ENCODE measurements at places on chromosomes 3 and 15. TPM values are rescaled to one million over a fixed set of nuclear protein-coding genes. Genes with fewer than 3 reads are reported as not detected.

Gene SPSB4
- 0.50 TPM for total RNA-seq

DNA sequence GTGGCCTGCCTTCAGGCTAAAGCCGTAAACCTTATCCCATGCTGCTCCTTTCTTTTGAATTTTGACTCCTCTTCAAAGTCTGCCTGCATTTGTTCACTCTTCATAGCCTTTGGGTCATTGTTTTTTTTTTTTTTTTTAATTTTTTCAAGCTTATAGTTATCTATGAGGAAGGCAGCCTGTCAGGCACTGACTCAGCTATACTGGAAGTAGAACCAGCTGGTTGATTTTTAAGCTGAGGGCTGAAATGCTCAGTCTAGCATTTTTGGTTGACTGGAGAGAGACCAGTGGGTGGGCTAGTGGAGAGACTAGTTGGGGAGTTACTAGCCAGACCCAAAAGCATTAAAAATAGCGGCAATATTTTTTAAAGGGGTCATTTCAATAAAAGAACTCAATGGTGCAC is 44.1 kb downstream of the C3orf20 start:
- DNase-seq = no peak

DNA sequence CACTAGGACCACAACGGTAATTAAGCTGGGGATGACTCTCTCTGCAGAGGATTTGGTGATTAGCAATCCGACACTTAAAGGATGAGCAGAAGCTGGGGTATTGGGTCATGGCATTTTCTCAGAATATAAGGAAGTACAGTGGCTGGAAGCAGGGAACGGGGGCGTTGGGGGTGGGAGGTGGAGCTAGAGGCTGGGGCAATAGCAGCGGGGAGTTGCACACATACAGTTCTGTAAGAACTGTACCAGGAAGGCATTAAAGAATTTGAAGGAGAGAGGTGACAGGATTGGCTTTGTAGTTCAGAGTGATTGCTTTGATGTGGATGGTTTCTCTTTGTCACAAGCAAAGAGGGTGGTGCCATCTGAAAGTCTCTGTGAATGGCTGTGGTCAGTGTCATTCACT is 28.2 kb downstream of the PSMD6 start:
- no peak for DNase-seq

GRCh38 chr3:27615555-27615954 is 106.6 kb downstream of the EOMES start:
- no peak for DNase-seq

Gene SLC6A11
- not detected for total RNA-seq

DNA sequence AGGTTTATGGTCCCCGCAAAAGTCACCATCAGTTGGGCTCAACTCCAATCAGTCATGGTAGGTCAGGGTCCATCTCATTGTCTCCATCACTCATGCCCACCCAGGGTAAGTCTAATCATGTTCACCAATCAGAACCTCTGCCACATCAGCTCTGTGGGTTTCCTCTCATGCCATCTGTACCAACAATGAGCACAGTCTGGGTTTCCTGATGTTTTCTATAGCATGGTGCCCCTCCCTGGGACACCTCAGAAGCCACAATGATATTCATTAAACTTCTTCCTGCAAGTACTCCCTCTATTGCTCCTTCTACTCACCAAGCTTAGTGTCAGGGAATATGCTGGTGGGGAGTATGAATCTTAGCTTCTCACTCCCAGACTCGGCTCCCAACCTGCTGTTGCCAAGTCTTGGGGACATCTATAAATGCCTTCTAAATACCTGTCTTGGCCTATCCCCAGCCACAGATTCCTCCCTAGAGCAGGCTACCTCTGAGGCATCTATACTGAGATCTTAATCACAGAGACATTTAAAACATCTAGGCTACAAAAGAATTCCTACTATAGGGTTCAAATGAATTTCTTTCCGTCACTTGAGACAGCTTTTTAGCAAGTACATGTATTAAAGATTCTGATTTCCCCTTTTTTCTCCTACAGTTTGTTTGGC is 5.0 kb upstream of the CCR2 start:
- DNase-seq = no peak

Gene KBTBD13
- total RNA-seq = not detected

- DNase-seq = no peak
Observed at GRCh38 chr3:79651536-79652065, 116.2 kb downstream of the ROBO1 start.

GRCh38 chr3:72265256-72266015 is 480.5 kb upstream of the PROK2 start:
- DNase-seq = no peak

- no peak for DNase-seq
Observed at GRCh38 chr15:56325186-56325585, 40.0 kb upstream of the TEX9 start.

DNA sequence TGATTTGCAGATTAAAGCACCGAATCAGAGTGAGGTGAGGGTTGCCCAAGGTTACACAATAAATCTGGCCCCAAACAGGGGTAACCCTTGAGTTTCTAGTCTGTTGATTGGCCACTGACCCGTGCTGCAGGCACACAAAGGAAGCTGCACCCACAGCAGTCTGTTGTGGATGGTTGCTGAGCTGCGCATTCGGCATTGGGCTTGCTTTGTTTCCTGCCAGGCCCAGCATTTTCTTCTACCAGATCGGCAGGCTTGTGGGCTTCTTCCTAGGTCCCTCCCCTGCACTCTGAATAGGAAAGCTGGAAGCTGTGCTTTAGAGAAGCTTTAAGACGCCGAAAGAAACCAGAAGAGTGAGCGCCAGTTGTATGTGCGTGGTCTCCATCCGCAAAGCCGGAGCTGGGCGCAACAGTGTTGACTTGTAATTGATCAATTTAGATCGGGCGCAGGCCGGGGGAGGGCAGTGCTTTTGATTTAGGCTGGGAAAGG is 12.1 kb downstream of the B3GNT5 start:
- DNase-seq = no peak

DNA sequence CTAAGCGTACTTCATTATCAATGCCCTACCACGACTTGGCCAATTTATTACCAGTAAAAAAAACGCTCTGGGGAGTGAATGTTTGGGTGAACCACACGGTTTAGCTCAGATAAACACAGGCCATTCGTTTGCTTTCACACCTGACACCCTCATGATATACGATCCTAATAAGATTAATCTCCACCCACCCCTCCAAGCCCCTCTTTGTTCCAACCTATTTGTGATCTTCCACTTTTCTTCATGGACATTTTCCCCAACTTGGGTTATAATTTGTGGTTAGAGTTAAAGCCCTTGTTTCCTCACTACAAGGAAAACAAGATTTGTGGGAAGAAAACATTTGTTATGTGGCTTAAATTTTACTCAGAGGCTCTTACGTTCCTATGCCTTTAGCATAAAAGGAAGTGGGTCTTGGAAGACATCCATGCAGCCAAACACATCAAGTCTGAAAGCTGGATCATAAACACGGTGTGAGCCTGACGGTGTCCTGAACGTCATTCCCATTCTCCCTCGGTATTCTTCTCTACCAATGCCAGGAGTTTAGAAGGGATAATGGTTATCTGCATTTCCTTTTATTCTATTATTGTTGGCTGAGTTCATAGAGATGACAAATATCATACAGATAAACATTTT is 518.9 kb downstream of the NR2F2 start:
- DNase-seq = no peak

GRCh38 chr3:57617739-57618138 is 20.6 kb upstream of the ARF4 start:
- no peak for DNase-seq

GRCh38 chr3:78820542-78820941 is 947.3 kb downstream of the ROBO1 start:
- no peak for DNase-seq

DNA sequence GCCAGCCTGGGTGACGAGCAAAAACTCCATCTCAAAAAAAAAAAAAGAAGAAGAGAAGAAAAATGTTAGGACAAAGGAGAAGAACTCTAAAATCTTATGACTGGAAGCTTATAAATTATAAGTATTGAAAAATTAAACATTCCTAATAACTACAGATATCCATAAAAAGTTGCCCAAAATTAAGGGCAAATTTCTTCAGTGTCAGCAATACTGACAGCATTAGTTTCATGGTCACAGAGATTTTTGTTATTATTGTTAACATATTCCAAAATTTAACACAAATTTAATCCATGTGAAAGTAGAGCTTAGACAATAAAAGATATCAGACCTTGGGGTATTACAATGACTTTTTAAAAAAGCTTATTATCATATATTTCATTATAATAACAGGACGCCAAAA is 74.1 kb downstream of the NR2F2 start:
- no peak for DNase-seq

GRCh38 chr15:39801641-39802309 is 19.1 kb upstream of the FSIP1 start:
- DNase-seq = no peak

DNA sequence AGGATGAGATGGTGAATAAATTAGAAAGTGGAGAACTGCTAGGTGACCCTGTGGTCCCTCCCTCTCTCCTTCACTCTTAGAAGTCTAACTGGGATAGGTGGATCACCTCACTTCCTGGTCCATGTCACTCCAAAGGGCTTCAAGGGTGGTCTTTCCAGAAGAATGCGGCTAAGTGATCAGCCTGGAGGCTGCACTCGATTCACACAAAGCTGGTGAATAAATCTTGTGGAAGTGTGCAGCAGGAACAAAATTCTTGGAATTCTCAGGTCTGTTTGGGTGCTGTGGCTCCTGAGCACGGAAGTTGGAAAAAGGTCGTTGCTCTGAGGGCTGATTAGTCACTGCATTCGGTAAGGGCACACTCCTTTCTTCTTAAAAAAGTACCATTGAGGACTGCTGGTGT is 46.3 kb downstream of the GASK1A start:
- no peak for DNase-seq

GRCh38 chr3:171770689-171771620 is 39.3 kb downstream of the PLD1 start:
- no peak for DNase-seq

DNA sequence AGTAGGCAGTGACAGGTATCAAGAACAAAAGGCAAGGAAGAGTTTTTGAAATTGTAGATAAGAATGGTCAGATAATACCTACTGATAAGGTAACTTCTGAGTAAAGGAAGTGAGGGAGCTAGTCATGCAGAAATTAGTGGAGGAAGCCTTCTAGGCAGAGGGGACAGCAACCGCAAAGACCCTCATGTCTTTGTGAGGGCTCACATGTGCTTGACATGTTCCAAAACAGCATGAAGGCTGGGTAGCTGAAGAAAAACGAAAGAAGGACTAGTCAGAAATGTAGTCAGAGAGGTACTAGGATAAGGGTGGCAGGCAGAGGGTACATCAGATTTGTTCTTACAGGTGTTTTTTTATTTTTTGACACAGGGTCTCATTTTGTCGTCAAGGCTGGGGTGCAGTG is 5.3 kb downstream of the SIN3A start:
- no peak for DNase-seq

Gene SHC4
- 1.2 TPM for total RNA-seq

GRCh38 chr3:69941439-69942176 is 57.9 kb upstream of the SAMMSON start:
- DNase-seq = no peak

DNA sequence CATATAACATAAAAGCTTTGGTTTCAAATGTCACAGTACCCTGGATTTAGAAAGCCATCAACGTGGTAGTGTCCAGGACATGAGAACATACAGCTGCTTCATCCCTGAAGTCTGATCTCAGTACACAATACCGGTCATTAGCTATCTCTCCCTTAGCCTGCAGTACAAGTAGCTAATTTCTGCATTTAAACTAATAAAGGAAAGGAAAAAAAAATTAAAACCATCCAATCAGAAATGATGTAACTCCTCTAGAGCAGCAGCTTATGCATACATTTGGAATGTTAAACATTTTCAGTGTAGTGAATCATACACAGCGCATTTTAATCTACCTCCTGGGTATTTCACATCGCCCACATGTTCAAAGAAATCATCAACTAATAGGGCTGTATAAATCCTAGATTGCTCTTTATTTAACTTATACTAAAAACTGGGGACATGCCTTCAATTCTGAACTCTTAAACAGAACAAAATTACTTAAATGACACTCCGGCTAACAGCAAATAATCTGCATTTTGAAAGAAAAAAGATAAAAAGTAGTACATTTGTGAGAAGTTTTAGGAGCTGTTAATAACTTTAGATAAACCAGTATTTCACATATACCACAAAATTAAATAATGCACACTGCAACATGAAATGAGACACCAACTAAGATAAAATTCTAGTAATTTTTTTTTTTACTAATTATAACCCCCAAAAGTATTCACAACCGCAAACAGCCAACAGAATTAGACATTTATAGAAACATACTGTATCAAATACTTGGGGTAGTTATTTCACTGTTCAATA is 3.7 kb downstream of the IGF2BP2 start:
- DNase-seq = no peak

Gene ERICH6
- not detected for total RNA-seq

Gene WDR93
- 0.28 TPM for total RNA-seq

DNA sequence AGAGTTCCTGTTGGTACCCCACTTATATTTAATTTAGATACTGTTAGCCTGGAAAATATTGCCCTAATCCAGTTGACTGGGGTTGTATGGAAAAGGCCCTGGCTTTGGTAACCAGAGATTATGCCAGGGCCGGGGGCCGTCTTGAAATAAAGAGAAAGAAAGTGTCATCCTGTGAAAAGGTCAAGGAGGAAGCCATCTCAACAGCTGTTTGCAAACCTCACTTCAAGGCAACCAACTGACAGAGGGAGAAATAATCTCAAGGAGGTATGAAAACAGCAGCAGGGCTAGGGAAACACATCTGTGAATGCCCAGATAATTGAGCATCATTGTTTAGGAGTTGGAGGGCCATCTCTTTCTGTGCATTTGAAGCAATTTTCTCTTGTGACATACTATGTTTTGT is 190.8 kb downstream of the SUCLG2 start:
- DNase-seq = no peak

DNA sequence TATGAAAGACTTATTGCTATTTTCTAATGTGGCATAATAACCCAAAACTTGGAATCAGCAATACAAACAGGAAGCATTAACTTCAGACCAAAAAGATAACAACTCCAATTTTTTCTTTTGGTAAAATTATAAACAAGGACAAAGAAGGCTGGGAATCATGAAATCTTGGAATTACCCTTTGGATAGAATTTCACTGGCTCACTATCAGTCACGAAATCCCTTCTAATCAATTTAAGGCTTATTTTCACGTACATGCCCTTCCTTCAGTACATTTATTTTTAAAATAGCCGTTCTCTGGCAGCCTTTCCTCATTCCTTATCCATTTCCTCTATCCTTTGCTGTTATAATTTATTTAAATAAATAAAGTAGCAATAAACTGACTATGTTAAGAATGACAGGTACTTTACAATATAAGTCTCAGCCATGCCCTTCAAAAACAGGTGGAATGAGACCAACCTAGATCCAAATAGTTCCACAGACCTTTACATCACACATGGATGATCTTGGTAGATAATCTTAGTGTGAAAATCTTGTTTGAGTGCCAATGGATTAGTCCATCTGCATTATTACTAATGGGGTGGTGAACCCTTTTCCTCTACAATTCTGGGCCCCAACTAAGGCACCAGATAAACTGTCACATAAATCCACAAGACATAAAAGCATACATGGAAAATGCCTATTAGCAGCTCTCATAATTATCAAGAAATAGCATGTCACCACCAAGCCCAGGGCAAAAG is 38.9 kb downstream of the ABI3BP start:
- no peak for DNase-seq
